Lower leg skin (tissue), 4 donors: ENCODE measurements at places on chromosomes 2 and 18.

GRCh38 chr2:136115183-136115761 lies 2.7 kb downstream of the CXCR4 start:
- DNase-seq = no peak

DNA sequence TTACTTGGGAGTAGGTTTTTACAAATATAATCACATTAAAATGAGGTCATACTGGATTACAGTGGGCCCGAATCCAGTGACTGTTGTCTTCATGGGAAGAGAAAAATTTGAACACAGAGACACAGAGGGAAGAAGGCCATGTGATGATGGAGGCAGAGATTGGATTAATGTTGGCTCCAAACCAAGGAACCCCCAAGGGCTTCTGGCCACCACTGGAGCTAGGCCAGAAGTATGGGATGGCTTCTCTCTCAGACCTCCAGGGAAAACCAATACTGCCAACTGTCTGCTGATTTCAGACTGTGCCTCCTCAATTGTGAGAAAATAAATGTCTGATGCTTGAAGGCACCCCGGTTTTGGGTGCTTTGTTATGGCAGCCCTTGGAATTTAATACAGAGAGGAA lies 76.0 kb downstream of the ALPK2 start:
- no peak for DNase-seq

DNA sequence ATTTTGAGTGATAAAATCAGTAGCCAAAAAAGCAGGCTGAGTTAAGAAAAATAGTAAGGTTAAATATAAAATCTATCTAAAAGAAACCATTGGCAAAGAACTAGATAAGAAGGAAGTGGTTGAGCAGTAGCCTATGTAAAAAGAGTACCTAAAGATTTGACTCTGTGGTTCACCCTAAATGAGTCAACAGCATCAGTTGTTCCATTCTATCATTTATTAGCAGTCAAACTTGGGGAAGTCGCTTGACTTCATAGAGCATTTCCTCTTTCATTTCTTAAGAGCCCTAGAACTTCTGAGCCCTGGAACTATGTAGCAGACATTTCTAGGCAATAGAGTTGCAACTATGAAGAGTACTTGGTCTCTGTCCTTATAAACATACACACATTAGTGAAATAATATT lies 381.7 kb downstream of the NUP35 start:
- no peak for DNase-seq

GRCh38 chr2:18046558-18047212 lies 168.2 kb downstream of the KCNS3 start:
- no peak for DNase-seq

- no peak for DNase-seq
Observed at GRCh38 chr18:63182310-63182772, 137.2 kb downstream of the BCL2 start.

DNA sequence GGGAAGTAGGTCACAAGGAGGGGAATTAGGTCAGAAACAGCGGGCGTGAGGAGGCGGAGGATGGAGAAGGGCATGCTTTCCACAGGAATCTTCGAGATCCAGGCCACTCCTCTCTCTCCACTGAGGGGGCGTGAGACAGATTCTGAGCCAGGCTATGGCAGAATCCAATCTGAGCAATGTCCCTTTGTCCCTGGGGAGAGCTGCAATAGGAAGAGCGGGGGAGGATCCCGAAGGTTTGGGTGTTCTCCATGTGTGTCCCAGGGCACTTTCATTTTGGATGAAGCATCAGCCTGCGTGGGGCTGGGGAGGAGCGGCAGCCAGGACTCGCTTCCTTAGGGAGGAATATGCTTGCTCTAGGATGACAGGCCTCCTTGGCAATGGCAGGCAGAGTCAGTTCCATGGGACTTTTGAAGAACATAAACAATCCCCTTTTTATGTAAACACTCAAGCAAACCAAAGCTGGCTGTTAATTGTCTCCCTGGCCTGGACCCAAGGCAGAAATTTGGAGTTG lies 84.0 kb downstream of the LIPG start:
- DNase-seq = peak; percentile 61

GRCh38 chr2:8195784-8196183 lies 486.1 kb upstream of the ID2 start:
- no peak for DNase-seq

GRCh38 chr2:8361930-8362329 lies 319.9 kb upstream of the ID2 start:
- no peak for DNase-seq

DNA sequence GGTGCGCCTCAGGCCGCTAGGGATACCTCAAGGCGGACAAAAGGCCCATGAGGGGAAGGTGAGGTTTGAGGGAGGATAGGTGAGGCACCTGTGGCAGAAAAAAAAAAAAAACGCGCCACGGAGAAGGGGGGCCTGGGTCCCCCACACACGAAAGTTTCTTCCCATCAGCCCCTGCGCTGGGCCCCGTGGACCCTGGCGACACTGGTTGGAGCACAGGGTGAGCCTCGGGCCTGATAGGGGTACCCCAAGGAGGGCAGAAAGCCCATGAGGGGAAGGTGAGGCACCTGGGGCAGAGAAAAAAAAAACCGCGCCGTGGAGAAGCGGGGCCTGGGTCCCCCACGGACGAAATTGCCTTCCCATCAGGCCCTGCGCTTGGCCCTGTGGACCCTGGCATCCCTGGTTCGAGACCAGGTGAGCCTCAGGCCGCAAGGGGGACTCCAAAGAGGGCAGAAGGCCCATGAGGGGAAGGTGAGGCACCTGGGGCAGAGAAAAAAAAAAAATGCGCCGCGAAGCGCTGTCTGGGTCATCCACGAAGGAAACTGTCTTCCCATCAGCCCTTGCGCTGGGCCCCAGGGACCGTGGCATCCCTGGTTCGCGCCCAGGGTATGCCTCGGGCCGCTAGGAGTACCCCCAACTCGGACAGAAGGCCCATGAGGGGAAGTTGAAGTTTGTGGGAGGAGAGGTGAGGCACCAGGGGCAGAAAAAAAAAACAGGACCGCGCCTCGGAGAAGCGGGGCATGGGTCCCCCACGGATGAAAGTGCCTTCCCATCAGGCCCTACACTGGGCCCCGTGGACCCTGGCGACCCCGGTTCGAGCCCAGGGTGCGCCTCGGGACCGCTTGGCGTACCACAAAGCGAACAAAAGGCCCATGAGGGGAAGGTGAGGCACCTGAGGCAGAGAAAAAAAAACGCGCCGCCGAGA lies 226.2 kb downstream of the CCDC74A start:
- no peak for DNase-seq

GRCh38 chr2:238308177-238308576 lies 12.1 kb upstream of the TRAF3IP1 start:
- no peak for DNase-seq

DNA sequence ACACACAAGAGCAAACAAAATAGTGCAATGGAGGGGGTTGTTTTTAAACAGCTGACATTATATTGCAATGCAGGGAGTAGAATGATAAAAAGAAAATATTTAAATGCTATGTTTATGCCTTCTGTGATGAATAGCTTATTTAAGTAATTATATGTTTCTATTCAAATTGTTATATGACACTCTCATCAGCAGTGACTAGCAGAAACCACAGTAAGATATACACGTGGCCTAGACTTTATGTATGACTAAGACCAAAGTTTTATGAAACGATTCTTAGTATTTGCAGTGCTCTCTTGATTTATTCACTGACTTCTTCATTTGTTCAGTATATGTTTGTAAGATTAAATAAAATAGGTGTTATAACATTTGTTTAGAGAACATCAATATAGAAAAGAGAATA lies 26.1 kb upstream of the C1D start:
- DNase-seq = no peak

DNA sequence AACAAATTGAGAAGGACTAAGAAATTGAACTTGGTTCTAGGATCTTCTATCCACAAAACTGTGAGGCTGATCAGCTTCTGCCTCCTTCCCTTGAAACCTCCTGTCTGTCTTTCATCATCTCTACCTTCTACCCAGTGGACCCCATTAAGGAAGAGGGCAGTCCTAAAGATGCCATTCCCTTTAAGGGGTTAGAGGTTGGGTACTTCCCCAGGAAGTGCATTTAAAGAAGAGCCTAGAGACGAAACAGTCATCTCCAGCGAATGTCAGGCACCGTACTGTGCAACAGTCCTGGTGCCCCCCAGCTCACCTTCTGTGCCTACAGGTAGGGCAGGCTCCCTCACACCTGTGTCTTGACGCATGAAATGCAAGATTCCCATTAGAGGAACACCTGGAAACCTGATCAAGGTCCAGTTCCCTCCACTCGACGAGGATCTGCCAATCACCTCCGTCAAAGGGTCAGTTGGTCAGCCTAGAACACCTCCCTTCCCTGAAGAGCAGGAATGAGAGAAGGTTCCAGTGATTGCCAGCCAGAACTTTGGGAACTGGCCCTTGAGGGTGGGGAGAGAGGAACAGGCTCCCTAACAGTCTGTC lies 20.9 kb downstream of the LOXHD1 start:
- DNase-seq = no peak

DNA sequence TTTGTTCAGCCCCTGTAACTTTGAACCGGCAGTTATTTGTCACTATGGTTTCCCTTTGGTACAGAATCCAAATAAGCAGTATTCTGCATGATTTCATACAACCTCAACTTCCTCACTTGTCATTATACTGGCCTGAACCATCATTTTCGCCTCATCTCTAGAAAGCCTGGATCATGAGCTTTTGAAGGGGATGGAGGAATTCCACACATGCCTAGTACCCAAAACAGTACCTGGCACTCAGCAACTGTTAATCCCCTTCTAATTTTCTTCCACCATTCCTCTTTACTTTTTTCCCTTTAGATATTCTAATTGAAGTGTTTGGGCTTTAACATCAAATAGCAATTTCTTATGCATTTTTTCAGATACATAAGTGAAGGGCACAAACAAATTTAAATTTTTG lies 1574.4 kb upstream of the NXPH2 start:
- no peak for DNase-seq

- no peak for DNase-seq
Observed at GRCh38 chr2:5036256-5036655, 655.9 kb upstream of the SOX11 start.

DNA sequence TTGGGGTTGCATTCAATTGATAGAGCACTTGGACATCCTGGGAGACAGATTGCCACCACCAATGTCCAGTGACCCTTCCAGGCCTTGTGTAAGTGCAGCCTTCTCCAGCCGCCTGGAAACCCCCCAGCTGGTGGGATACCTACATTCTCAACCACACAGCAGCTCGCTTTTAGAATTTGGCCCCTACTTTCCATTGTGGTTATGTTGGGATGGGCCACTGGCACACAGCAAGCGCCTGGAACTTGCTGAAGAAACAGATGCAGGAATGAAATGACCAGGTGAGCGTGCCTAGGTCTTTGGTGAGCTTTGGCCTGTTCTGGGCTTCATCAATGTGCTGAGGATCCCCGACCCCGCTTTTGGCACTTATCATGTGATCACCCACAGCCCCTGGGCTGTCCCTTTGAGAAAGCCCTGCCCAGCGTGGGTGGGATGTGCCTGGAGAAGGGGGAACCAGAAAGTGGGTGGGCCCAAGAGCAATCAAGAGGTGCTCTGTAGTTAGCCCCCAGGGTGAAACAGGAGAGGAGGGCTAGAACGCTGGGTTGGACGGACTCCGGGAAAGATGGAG lies 16.0 kb upstream of the NTSR2 start:
- peak; percentile 70 for DNase-seq

GRCh38 chr2:128356127-128356526 lies 37.5 kb upstream of the HS6ST1 start:
- DNase-seq = no peak

DNA sequence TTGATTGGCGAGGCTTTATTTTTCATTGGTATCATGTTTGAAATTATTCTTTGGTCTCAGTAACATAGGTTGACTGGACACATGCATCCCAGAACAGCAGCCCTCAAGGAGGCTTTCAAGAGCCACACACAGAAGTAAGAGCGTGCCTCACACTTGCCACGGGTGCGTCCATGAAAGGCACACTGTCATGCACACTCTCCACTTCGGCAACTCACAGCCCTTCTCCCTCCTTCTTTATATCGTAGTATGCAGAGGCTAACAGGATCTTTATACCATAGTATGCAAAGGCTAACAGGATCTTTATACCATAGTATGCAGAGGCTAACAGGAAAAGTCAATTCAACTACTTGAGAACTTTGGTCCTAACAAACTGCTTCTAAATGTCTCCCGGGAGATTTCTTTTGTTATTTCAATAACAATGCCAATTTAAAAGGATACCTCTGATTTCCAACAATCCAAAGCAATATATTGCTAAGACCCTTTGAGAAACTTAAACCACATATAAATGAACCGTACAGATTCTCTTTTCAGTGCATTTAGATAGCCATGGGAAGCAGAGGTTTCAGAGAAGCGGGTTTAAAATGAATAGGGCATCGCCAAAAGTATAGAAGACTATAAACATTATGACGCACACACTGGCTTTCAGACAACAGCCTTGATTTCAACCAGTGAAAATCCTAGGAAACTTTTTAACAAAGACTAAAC lies 26.5 kb upstream of the ZNF516 start:
- no peak for DNase-seq

DNA sequence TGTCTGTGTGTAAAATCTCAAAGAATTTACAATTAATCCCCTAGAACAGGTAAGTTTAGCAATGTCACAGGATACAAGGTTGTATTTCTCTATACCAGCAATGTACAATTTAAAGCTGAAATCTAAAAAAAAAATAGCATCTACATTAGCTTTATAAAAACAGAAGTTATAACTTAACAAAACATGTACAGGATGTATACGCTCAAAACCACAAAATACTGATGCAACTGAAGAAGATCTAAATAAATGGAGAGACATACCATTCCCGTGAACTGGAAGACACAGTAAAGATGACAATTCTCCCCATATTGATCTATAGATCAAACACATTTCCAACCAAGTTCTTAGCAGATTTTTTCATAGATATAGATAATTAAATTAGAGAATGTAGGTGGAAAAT lies 17.5 kb upstream of the RANBP2 start:
- DNase-seq = no peak

DNA sequence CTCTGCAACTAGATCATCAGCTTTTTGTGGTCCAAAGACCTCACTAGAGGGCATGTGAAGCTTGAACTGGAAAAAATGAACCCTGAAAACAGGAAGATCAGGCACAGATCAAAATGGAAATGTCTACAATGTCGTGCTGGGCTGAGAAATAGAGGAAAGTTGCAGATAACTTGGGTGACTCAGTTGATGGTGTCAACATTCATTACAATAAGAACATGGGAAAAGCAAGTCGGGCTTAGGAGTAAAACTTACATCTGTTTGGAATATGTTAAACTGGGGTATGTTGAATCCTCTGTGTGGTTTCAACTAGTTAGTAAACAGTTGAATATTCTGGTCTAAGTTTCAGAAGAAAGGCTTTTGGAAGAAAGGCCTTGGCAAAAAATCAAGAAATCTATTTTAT lies 940.4 kb downstream of the ERBB4 start:
- DNase-seq = no peak
